ENCODE measurements at places on chromosomes 5 and 9. TPM values are rescaled to one million over a fixed set of nuclear protein-coding genes. Genes with fewer than 3 reads are reported as not detected.

The SPATA6L gene
- polyA plus RNA-seq = 0.91 TPM

The IRGM gene
- polyA plus RNA-seq = 0.03 TPM

The CKMT2 gene
- not detected for polyA plus RNA-seq

The BARHL1 gene
- not detected for polyA plus RNA-seq

The CDH9 gene
- polyA plus RNA-seq = not detected

The PTPN3 gene
- polyA plus RNA-seq = 18.2 TPM

The KCTD16 gene
- 0.03 TPM for polyA plus RNA-seq

The PCDHGB7 gene
- polyA plus RNA-seq = 0.65 TPM

The OR2K2 gene
- polyA plus RNA-seq = not detected

The CYSRT1 gene
- polyA plus RNA-seq = 2.7 TPM

The C1QTNF2 gene
- polyA plus RNA-seq = 0.28 TPM

DNA sequence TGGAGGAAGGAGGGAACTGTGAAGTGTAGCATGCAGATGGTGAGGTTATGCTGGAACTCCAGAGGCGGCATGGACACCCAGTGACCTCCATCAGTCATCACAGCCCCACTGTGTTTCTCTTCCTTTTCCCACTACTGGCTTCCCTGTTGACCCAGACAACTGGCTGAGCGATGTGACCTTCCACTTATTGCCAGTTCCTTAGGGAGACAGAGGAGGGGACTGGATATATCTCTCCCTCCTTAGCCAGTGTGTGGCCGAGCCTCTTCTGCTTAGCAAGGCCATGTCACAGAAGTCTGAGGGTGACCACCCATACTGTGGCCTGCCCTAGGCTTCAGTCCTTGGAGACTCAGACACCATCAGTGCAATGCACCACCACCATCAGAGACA, 3.0 kb upstream of the PHYKPL start:
- DNase-seq = no peak

DNA sequence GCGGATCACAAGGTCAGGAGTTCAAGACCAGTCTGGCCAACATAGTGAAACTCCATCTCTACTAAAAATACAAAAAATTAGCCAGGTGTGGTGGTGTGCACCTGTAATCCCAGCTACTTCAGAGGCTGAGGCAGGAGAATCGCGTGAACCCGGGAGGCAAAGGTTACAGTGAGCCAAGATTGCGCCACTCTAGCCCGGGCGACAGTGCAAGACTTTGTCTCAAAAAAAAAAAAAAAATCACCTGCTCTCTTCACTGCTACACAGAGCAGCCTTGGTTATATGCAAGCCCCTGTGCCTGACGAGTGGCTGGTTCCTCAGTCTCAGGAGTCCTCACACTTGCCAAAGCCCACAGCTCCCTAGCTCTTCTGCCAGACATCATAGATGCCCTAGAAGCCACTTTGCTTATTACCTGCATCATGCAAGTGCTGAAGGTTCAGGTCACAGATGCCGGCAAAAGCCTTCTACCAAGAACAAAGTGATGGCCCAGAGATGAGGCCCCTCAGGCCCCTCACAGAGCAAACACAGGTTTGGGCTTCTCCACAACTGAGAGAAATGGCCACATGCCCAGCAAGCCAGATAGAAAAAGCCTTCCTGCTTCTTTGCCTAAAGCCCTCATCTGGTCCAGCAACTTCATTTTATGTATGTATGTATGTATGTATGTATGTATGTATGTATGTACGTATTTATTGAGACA, 176.4 kb downstream of the AUH start:
- no peak for DNase-seq

DNA sequence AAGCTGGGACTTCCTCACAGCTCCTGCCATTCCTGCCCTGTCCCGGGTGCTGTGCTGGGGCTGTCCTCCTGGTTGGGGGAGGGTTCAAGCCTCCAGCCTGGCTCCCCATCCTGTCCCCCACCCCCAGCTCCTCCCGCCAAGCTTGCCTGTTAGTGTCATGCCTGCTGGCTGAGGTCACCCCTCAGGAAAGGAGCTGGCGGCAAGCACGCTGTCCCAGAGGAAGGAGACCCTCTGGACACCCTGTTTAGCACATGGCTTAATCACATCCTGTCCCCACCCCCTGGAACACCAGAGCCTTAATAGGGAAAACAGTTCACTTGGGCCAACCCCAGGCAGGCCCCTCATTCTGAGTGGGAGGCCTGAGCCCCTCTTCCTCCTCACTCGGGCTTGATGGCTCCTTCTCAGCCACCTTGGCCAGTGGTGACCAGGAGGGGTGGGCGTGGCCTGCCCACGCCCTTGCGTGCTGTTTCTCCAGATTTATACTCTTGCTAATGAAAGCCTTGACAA, 9.2 kb upstream of the PHYHD1 start:
- DNase-seq = no peak

GRCh38 chr9:444528-444927, 229.9 kb downstream of the DOCK8 start:
- peak; percentile 20 for DNase-seq

DNA sequence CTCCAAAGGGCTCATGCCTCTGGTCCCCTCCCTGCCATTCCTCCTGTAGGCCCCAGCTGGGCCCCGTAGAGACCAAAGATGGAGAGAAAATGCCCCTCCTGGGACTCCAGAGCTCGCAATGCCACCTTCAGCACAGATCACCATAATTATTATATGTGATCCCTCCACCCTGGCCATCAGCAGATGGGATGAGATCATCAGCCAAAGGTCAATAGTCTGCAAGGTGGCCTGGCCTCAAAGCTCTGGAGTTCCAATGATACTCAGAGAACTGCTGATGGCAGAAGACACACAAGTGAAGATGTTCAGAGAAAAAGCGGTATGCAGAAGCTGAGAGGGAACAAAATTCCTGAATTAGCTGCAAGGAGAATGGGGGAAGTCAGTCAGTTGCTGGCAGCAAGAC, 5.0 kb downstream of the RPP25L start:
- no peak for DNase-seq

DNA sequence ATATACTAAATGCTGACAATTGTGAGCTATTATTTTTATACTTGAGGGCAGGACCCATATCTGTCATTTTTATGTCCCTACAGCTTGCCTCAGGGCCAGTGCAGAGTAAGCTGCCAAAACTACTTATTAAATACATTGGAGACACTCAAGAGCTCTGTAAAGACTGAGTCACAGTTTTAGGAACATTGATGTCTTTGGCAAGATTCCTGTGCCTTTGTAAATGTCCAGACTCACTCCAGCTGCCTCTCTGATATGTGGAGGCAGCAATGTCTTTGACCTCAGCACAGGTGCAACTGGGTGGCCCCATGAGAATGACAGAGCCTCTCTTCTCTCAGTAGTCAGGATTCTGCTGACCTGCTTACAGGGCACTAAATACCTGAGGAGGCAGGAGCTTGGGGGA, 363.2 kb downstream of the OSTF1 start:
- DNase-seq = no peak

DNA sequence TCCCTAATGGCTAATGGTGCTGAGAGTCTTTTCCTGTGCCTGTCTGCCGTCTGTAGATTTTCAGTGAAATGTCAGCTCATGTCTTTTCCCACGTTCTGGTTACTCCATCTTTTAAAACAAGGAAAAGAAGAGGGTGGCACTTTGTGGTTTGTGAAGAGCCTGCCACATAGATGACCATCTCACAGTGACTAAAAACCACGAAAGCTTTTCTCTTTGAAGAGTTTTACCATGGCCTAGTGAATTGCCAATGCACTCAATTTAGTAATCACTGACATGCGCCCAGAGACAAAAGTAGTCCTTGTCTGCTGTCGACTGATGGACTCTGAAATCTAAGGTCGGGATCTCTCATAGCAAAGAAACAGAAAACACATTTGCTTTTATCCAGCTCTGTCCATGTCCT, 50.4 kb downstream of the SPATA31C2 start:
- no peak for DNase-seq

- DNase-seq = no peak
These were observed 68.6 kb downstream of the SKIC3 start for GRCh38 chr5:95486191-95486590.

DNA sequence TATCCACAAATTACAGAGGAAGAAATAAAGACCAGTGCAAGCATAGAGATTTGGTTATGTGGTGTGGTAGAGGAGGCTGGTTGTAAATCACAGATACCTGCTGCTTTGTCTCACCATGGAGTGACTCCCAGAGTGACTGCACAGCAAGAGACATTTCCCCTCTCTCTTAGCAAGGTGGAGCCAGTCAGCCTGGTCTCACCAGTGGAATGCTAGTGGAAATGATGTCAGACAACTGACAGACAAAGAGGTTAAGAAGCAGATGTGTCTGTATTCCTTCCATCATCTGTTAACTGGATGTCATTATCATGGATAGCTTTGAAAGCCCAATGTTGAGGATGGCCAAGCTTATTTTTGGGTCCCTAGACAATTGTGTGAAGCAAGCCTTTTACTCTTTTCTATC, 509.4 kb upstream of the SEMA6A start:
- no peak for DNase-seq

DNA sequence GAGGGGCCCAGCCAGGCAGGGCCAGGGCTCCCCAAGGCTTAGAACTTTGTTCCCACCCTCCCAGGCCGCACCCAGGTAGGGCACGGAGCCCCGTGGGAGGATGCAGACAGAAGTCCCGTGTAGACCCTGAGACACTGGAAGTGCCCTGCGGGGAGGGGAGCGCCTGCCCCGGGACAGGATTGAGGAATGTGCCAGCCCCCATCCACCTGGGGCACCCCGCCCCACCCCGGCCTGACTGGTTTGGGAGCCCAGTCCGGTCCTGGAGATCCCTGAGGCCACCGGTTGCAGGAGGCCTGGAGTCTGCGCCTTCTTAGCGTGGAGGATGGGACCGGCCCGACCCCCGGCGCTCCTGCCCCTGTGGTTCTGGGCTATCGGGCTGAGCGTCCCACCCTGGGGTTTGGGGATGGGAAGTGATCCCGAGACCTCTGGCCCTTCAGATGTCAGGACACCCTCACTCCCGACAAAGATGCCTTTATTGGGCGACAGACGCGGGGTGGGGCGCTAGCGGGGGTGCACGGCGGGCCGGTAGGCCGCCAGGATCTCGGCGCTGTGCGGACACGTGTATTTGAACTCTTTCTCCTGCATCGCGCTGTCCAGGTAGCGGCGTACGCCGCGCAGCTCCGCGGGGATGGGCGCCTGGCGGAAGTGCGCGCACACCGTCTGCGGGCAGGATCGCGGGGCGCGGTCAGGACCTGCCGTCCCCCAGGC, 2.0 kb downstream of the CLIC3 start:
- DNase-seq = no peak

GRCh38 chr5:121008041-121008440, 543.9 kb downstream of the PRR16 start:
- DNase-seq = no peak

DNA sequence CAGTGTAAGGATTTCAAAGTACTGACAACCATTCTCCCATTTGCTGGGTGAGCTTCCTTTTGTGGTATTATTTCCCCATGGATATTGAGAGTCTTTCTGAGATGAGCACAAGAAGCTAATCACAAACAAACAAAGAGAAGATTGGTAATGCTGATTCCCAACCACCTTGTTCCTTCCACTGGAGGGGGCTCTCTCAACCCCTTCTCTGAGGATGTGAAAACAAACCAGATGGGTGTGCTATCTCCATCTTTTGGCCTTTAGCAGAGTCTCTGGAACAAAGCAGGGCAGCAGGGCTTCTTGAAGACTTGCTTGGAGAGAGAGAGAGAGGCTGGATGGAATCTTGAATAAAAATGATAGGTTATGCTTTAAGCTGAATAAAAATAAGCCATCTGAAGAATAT, 576.7 kb upstream of the ZNF462 start:
- DNase-seq = peak; percentile 27

DNA sequence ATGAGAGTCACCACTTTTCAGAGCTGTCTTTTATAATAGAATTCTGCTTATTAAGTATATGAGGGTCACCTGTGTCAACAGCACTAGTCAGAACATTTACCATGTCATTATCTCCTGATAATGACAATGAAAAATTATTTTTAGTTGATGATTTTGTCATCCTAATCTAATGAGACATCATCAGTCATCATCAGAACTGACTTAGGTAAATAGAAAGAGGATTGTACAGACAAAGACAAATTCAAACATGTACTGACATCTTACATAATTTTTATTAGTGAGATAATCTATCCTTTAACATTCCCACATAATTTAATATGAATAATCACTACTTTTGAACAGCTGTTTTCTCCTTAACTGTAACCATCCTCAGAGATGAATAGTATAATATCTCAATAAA, 22.6 kb downstream of the CDH9 start:
- DNase-seq = peak; percentile 32

GRCh38 chr5:169805527-169805934, 168.5 kb downstream of the DOCK2 start:
- DNase-seq = no peak

- no peak for DNase-seq
These were observed 27.9 kb downstream of the CDKN2A start for GRCh38 chr9:21966140-21966851.

DNA sequence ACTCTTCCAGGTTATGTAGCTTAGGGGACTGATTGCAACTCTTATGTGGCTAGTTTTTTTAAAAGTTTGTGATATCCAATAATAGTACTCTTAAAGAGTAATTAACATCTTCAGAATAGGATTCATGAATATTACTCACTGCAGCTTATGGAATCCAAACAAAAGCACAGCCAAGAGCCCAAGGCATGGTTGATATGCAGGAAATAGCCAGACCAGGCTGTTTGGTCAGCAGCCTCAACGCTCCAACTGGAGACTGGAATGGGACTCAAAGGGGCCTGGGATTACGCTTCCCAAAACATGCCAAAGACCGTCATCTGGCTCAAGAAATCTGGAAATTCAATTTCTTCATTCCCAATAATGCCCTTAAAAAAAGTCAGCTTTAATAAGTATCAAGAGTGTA, 268.6 kb downstream of the SEC61B start:
- no peak for DNase-seq

- no peak for DNase-seq
These were observed 85.1 kb downstream of the AMBP start for GRCh38 chr9:113992994-113993393.

- DNase-seq = no peak
These were observed 177.9 kb upstream of the FST start for GRCh38 chr5:53302529-53302928.

- DNase-seq = peak; percentile 45
These were observed 524 bp downstream of the PRR7 start for GRCh38 chr5:177447066-177447610.

- peak; percentile 30 for DNase-seq
These were observed 98.6 kb downstream of the YTHDC2 start for GRCh38 chr5:113612060-113612496.

DNA sequence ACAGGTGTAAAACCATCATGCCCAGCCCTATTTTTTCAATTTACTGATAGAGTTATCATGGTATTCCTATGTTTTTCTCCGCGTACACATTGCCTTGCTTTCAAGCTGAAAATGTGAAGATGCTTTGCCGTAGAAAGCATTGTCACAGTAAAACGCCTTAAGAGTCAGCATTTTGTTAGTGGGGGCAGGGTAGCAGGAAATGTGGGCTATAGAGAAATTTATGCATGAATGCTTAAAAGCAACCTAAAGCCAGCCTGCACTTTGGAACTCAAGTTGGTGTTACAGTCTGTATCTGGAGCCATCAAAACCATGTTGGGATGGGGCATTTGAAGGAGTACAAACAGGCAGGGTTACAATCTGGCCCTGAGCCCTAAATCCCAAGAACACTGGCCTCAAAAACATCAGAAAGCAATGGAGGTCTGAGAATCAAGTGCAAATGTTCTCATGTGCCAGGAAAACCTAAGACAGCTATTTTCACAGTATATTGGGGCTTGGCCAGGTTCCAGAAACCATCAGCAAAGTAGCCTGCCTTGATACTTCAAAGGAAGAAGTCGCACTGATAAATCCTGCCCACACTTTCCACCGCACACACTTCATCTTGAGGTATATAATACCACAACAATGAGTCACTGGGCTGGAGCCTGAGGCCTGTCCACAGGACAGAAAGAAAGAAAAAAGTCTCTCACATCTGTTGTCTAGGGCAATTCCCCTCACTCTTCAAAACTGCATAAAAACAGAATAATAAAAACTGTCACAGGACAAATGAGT, 313.8 kb downstream of the ENC1 start:
- peak; percentile 97 for DNase-seq

GRCh38 chr5:19577882-19578281, 410.1 kb downstream of the CDH18 start:
- no peak for DNase-seq
